ENCODE measurements at places on chromosomes 7 and 10.

DNA sequence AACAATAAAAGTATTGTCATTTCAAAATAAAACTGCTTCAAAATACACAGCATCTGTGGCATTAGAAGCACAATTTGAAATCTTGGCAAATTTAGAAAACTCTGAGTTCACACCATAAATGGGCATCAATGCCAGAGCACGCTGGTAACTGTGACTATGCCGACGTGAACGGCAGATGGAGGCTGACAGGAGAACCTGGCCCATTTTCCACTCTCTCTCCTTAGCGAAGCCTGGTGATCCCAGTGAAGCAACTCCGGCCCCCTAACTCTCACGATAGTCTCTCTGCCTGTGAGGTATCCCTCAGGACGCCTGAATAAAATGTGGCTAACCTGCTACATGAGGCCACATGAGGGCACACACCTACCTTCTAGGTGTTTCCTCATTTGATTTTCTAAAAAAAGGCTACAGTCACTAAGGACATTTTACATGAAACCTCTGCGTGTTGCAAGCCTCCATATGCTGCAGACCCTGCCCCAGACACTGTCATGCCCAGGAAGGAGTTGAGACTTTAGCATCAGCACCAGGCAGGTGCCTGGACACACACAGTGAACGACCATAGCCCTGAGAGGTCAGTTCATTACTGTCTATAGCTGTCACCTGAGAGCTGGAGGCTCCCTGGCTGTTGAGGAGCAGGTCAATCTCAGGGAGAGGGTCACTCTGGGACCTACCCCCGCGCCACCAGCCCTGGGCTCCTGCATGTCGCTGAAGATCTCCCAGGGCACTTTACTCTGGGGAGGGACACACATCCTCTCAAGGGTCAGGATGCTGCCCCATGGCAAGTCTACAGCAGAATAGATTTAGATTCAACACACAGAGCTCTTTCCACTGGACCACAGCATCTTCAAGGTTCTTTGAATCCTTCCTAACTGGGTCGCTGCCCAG, 62.9 kb upstream of the CAMK2B start:
- DNase-seq, result no peak

GRCh38 chr7:80641548-80641947, 3.1 kb downstream of the CD36 start:
- no peak for DNase-seq

- no peak for DNase-seq
These were observed 88.3 kb downstream of the BAMBI start for GRCh38 chr10:28765641-28766040.

DNA sequence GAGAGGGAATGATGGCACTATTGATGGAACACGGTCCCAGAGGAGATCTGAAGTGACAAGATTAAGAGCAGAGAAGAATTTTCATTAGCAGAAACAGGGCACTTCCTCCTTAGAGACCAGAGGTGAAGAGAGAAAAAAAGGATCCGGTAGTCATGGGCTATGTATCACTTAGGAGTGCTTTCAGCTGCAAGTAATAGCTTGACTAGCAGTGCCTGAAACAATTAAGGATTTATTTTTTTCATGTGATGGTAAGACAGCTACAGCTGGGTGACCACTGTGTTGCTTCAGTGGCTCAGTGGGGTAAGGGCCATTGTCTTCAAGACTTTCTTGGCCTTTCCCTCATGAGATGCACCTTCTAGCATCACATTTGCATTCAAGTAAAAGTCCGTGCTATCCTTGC, 515.1 kb upstream of the GALNT17 start:
- DNase-seq, result no peak

GRCh38 chr10:16770670-16771069, 46.6 kb downstream of the RSU1 start:
- DNase-seq, result no peak

- no peak for DNase-seq
These were observed 7.8 kb downstream of the GARIN1A start for GRCh38 chr7:128679920-128680319.

DNA sequence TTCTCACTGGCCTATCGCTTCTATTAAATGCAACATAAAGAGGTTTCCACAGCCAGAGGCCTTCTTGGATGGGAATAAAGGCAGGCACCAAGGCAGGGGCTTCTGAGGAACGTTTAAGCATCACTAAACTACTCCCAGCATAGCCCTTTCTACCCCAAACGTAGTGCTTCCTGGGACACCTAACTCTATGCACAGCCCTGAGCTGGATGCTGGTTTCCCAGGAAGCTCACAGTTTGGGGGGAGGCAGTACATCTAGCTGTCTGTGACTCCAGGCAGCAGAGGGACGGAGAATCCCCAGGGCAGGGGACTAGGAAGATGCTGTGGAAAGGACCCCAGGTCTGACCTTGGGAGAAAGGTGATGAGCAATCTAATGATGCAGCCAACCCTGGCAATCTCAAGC, 192.8 kb upstream of the ZMIZ1 start:
- DNase-seq, result no peak

DNA sequence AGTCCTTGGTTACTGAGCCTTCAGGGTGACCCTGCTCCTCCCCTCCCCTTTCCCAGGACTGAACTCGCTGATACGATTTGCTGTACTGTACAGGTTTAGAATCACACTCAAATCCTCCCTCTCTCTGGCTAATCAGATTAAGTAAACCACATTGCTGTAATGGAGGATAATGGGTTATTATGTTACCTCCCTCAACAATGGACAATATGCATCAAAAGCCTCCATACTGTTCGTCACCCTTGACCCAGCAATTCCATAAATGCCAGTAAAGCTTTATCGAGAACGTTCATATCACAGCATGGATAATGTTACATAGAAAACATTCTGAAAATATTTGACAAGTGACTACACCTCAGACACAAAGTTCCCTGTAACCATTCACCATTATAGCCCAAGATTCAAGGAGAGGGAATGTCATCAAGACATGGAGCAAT, 61.7 kb downstream of the FAM107B start:
- DNase-seq, result no peak

DNA sequence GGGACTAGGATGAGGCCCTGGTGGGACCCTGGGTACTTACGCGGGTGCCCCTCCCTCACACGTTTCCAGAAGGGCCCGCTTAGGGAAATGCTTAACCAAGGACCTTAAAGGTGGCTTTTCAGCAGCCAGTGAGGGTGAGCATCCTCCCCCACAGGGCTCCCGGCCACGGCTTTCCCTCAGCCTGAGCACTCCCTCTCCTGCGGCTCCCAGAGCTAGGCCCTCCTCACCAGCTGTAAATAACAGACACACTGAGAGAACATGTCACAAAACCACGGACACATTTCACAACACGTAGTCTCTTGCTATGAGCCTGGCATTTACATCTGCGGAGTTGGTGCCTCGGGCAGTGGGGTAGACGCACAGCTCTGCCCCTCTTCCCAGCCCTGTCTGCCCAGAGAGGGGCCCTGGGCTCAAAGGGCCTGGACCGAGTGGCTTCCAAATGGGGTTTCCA, 25.2 kb downstream of the GRID1 start:
- no peak for DNase-seq

DNA sequence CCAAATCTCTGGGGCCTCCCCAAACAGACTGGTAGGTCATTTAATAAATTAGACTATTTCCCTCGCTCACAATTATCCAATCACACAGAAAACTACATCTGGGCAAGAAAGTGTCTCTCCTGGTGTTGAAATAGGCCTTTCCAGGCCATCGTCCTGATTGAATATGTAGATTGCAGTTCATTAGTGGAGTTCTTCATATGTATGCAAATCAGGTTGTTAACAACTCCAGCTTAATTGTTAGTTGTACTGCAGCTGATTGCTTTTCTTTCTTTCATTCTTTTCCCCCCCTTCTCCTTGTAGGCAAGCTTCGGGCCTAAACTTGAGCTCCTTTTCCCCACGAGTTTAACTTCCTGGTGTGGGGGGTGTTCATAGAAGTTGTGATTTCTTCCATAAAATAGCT, 359.1 kb upstream of the GALNT17 start:
- no peak for DNase-seq

- DNase-seq, result no peak
These were observed 2.5 kb upstream of the MLXIPL start for GRCh38 chr7:73626814-73627213.

DNA sequence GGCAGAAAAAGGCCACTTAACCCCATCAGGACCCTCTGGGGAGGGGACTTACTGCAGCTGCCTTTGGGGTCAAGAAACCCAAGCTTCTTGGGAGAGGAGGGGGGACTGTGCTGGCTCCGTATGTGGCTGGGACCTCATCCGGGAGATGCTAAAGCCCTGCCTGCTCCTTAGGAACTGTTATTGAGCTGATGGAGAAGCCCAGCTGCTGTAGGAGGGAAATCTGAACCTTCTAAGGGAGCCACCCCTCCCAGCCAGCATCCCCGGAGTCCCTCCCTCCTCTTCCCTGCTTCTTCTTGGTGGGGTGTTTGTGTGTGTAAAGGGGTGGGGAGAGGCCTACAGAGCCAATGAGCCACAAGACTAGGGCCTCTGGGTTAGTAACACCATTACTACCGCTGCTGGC, 8.2 kb downstream of the KCNIP2 start:
- DNase-seq, result no peak

DNA sequence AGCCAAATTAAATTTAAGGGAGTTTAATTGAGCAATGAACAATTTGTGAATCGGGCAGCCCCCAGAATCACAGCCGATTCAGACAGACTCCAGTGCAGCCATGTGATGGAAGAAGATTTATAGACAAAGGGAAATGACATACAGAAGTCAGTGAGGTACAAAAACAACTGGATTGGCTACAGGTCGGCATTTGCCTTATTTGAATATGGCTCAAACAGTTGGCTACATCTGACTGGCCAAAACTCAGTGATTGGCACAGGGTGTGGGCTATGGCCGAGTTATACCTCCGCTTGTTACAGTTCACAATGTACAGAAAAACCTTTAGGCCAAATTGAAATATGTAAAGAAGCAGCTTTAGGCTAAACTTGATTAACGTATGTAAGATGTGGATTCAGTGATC, 30.8 kb upstream of the EIF4H start:
- DNase-seq, result no peak

DNA sequence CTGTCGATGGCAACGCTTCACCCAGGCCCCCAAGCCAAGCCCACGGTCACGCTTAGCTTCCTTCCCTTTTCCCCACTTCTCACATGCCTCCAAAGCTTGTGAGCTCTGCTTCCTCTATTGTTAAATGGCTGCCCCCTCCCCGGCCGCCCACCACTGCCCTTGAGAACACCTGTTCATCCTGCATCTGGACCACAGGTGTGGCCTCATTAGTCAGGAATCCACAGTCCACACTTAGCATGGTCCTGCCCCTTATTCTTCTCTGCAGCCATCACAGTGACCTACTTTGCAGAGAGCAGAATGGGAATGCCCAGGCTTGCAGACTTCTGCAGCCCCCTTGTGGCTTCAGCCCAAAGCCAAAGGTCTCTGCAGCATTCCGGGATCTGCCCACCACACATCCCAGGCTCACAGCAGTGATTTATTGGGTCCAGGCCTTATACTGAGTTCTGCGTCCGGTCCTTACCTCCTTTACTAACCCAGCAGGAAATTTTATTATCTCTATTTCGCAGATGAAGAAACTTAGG, 66.9 kb downstream of the PTPRE start:
- DNase-seq, result no peak

- DNase-seq, result no peak
These were observed 22.9 kb downstream of the TBXAS1 start for GRCh38 chr7:139851770-139852481.

DNA sequence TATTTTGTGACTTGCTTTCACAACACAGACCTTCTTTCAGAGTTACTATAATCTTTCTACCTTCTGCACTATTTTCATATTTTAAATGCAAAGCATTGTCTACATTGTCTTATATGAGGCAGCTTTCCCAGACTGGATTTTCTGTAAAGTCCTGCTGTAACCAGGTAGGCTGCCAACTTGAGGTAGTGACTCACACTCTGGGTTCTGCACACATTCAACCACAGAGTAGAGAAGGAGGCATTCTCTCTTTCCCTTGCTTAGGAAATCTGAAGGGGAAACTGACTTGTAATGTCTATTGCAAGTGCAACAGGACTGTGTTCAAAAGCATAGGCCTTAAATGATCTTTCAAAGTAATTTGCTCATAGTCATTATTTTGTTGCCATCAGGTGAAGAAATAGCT, 461.4 kb downstream of the GRM8 start:
- no peak for DNase-seq

DNA sequence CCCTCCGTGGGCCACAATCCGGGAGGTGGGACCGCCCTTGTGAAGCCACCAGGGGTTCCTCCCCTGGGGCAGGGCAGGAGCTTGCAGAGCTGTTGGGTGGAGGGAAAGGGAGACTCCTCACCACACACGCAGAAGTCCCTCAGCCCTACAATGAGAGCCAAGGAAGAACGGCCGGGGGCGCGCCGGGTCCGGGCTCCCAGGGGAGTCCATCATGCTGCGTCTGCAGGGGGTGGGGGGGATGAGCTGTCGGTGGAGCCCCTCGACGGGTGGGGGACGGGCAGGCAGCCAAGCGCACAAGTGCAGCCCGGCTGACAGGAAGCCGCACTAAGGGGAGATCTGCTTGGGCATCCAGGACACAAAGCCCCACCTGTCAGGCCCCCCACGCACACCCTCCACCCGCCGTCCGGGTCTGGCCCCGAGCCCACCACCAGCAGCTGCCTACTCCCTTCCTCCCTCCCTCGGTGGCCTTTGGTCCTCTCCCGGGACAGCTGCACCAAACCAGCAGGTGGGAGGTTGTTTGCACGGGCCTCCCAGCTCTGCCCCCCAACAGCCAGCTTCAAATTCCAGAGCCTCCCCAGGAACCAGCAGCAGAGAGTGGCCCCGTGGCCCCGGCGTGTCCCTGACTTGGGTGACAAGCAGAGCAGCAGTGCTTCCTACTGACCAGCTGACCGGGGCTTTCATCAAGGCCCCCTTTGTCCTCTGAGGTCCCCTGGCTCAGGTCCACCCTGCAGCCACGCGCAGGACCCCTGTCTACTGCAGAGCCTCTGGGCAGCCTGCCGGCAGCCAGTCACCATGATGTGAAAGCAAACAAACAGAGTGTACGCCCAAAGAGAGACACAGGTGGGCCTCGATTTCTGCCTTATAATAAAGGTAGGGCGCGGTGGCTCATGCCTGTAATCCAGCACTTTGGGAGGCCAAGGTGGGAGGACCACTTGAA, 50.3 kb downstream of the HIP1 start:
- DNase-seq, result peak; percentile 68

DNA sequence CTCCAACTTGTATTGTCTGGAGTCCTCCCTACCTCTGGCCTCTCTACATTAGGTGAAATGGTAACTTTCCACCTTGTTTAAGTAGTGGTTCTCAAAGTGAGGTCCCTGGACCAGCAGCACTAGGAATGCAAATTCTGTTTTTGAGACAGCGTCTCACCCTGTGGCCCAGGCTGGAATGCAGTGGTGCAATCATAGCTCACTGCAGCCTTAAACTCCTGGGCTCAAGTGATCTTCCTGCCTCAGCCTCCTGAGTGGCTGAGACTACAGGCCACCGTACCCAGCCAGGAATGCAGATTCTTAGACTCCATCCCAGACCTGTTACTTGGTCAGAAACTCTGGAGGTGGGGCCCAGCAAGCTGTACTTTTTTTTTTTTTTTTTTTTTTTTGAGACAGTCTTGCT, 6.8 kb upstream of the TBL2 start:
- peak; percentile 45 for DNase-seq

DNA sequence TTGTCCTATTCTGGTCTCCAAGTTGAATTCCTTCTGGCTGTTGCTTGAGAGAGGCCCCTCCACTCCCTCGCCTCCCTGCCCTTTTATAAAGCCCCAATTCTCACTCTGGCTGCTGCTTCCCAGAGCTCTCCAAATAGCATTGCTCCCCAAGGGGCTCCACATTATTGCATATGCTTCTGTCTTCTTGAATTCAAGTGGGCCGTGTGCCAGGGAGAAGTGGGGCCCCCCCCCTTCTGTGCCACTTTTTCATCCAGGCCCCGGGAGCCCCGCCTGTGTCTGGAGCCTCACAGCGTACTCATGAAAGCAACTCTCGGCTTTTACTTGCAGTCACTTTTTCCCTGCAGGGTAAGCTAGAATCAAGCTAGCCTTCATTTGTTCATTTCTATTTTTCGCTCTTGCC, 265.1 kb downstream of the CCSER2 start:
- no peak for DNase-seq
